ENCODE measurements at places on chromosomes 4 and X. TPM values are rescaled to one million over a fixed set of nuclear protein-coding genes. Genes with fewer than 3 reads are reported as not detected.

- H3K27me3 ChIP-seq, result no peaks in the 10 kb centered on the region
- peak; percentile 19 for DNase-seq
- H3K4me1 ChIP-seq, result peaks cover 7% of the 10 kb centered on the region
- peak overlapping the region; percentile 40 for H3K27ac ChIP-seq
Measured at GRCh38 chrX:9355739-9356138, 109.1 kb upstream of the TBL1X start.

GRCh38 chr4:43690116-43690515 is 758.5 kb downstream of the KCTD8 start:
- H3K27ac ChIP-seq, result no peak overlapping the region
- no peak overlapping the region for H3K4me3 ChIP-seq
- no peaks in the 10 kb centered on the region for H3K27me3 ChIP-seq

DNA sequence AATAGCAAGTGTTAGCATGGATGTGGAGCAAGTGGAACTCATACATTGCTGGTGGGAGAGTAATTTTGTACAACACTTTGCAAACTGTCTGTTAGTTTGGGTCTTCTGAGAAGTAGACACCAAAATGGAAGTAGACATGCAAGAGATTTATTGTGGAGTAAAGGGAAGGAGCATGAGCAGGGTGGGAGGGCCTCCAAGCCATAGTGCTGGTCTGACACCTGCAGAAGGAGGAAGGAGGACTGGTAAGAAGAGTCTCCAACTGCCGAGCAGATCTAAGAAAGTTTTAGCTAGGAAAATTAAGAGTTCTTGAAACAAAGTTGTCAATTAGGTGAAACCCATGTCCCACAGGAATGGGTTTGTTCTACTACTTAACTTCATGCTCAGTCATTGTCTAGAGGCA is 64.0 kb upstream of the DDIT4L start:
- no peak for DNase-seq
- no peaks in the 10 kb centered on the region for H3K27me3 ChIP-seq
- no peak overlapping the region for H3K27ac ChIP-seq
- no peaks in the 10 kb centered on the region for H3K36me3 ChIP-seq

- H3K27me3 ChIP-seq, result no peaks in the 10 kb centered on the region
- H3K27ac ChIP-seq, result no peak overlapping the region
- H3K4me3 ChIP-seq, result no peak overlapping the region
- no peaks in the 10 kb centered on the region for H3K36me3 ChIP-seq
- DNase-seq, result no peak
- no peaks in the 10 kb centered on the region for H3K4me1 ChIP-seq
Measured at GRCh38 chrX:39458779-39459178, 639.0 kb downstream of the BCOR start.

- H3K4me1 ChIP-seq, result peaks cover 10% of the 10 kb centered on the region
- no peak overlapping the region for H3K4me3 ChIP-seq
- H3K27ac ChIP-seq, result no peak overlapping the region
- no peaks in the 10 kb centered on the region for H3K36me3 ChIP-seq
- H3K27me3 ChIP-seq, result no peaks in the 10 kb centered on the region
- peak; percentile 71 for DNase-seq
Measured at GRCh38 chr4:30769093-30769492, 48.9 kb downstream of the PCDH7 start.

DNA sequence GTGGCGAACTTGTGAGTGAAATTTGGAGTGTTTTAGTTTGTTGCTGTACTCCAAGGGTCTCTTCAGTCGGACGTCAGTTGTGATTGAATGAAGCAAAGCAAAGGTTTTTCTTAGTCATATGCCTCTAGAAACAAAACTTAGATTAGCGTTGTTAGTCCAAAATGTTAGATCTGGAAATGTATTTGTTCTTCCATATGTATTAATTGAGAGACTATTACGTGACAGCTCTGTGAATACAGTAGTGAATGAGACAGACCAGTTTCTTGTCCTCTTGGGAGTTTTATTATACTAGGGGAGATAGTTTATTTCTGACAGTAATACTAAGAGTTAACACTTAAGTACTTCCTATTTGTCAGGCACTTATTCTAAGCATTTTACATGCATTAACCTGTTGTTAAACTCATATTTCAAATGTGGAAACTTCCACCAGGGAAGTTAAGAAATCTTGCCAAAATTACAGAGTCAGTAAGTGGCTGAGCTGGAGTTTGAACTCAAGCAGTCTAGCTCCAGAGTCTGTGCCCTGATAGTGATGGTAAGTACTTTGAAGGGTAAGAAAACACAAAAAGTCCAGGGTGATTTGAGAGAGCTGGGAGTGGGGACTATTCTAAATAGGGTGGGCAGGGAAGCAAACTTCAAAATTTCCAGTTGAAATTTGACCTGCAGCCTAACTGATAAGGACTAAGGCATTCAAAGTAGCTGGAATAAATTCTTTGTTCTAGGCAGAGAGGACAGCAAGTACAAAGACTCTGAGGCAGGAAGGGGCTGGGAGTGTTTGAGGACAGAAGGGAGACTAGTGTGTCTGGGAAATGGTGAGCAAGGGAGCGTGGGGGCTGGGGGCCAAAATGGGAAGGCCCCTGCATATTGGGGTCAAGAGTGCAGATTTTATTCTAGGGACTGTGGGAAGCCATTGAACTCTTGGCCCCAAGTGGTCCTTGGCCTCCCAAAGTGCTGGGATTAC is 17.0 kb downstream of the ADD1 start:
- no peak overlapping the region for H3K4me3 ChIP-seq
- peak overlapping the region; percentile 72 for H3K27ac ChIP-seq
- peaks cover 95% of the 10 kb centered on the region for H3K4me1 ChIP-seq
- no peaks in the 10 kb centered on the region for H3K36me3 ChIP-seq
- no peaks in the 10 kb centered on the region for H3K27me3 ChIP-seq

- no peak overlapping the region for H3K4me3 ChIP-seq
- H3K27ac ChIP-seq, result no peak overlapping the region
- H3K4me1 ChIP-seq, result no peaks in the 10 kb centered on the region
- no peaks in the 10 kb centered on the region for H3K27me3 ChIP-seq
Measured at GRCh38 chr4:108906866-108907367, 144.1 kb upstream of the ETNPPL start.

DNA sequence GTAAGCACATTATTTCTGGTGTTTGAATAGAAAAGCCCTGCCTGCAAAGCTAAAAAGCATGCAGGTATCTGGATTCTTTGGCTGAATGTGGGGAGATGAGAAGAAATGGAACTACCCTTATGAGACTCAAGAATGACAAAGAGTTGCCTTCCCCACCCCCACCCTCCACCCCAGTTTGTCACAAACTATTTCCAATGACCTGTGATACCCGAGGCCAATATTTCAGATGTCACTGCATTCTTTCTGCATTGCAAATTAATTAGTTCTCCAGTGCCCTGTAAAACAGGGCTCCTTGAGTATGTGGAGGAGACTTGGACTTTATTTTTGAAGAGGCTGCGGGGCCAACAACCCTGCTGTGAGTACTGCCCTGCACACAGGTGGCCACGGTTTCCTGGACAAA is 116.4 kb downstream of the ZNF827 start:
- no peak for DNase-seq
- H3K27me3 ChIP-seq, result no peaks in the 10 kb centered on the region
- no peaks in the 10 kb centered on the region for H3K4me1 ChIP-seq
- H3K4me3 ChIP-seq, result no peak overlapping the region

GRCh38 chrX:80879916-80880315 is 70.2 kb upstream of the BRWD3 start:
- H3K36me3 ChIP-seq, result no peaks in the 10 kb centered on the region
- H3K27ac ChIP-seq, result no peak overlapping the region
- H3K27me3 ChIP-seq, result no peaks in the 10 kb centered on the region
- no peak for DNase-seq

DNA sequence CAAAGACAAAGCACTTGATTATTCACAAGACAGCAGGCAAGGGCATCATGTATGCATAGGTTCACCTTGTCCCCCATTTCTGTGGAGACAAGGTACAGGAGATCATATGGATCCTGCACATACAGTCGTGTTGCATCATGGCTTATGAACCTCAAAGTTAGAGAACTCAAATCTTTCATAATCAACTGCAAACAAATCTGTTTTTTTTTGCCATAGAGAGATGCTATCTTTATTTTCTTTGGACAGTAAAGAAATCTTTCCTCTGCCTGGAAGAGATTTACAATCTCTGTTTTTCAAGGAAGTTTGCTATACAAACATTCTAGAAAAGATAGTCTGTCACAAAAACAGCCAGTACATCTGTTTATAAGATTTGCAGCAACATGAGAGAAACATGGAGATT is 578.8 kb downstream of the ANKRD50 start:
- no peak for DNase-seq
- H3K4me1 ChIP-seq, result no peaks in the 10 kb centered on the region
- no peaks in the 10 kb centered on the region for H3K36me3 ChIP-seq
- H3K4me3 ChIP-seq, result no peak overlapping the region

GRCh38 chr4:160592258-160592657 is 1489.4 kb downstream of the RAPGEF2 start:
- H3K27me3 ChIP-seq, result no peaks in the 10 kb centered on the region
- no peaks in the 10 kb centered on the region for H3K4me1 ChIP-seq

DNA sequence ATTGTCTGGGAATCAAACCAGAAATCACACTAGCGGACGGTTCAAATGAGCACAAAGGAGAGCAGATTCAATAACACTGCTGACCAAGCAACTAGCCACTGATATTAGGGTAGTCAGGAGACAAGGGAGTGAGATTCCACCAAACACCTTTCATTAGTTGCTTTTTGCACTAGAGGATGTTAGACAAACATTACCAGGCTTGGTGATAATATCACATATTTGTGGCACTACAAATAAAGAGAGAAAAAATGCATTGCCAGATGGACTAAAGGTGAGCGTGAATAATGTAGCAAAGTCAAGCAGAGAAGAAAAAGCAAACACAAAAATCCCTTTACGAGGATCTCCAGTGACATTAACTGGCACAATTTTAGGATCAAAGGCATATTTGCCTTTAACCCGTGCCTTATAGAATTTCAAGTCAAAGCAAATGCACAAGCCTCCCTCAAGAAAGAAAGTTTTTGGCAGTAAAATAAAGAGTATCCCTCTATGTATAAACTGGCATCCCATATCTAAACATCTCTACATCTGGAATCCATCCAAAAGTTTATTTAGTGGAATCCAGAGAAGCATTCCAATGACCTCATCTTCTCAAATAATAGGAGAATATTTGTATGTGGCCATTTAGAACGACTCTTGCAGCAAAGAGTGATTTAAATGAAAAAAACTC is 290.9 kb downstream of the KCTD8 start:
- no peak for DNase-seq
- no peak overlapping the region for H3K27ac ChIP-seq
- no peaks in the 10 kb centered on the region for H3K27me3 ChIP-seq
- no peaks in the 10 kb centered on the region for H3K36me3 ChIP-seq
- H3K4me3 ChIP-seq, result no peak overlapping the region

DNA sequence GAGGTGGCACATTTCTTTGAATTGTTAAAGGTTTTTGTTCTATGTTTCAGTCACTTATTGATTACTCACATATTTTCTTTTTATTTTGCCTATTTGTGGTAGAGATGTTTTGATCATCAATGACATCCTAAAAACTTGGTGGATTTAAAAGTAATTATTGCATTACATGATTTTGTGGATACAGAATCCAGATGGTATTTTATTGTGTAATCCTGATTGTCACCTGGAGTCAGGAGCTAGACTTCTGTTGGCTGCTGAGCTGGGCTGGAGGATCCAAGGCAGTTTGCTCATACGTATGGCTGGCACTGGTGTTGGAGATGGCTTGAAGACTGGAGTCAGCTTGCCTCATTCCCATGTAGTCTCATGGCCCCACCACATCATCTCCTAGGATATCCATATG is 1009.6 kb upstream of the PCDH7 start:
- H3K27ac ChIP-seq, result no peak overlapping the region
- H3K27me3 ChIP-seq, result no peaks in the 10 kb centered on the region
- no peak for DNase-seq
- H3K36me3 ChIP-seq, result no peaks in the 10 kb centered on the region
- no peak overlapping the region for H3K4me3 ChIP-seq

DNA sequence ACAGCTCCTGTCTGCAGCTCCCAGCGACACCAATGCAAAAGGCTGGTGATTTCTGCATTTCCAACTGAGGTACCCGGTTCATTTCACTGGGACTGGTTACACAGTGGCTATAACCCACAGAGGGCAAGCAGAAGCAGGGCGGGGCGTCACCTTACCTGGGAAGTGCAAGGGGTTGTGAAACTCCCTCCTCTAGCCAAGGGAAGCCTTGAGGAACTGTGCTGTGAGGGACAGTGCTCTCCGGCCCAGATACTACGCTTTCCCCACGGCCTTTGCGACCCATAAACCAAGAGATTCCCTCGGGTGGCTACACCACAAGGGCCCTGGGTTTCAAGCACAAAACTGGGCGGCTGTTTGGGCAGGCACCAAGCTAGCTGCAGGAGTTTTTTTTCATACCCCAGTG is 218.9 kb downstream of the PPP3CA start:
- H3K36me3 ChIP-seq, result no peaks in the 10 kb centered on the region
- H3K4me3 ChIP-seq, result no peak overlapping the region
- no peaks in the 10 kb centered on the region for H3K27me3 ChIP-seq
- DNase-seq, result no peak

DNA sequence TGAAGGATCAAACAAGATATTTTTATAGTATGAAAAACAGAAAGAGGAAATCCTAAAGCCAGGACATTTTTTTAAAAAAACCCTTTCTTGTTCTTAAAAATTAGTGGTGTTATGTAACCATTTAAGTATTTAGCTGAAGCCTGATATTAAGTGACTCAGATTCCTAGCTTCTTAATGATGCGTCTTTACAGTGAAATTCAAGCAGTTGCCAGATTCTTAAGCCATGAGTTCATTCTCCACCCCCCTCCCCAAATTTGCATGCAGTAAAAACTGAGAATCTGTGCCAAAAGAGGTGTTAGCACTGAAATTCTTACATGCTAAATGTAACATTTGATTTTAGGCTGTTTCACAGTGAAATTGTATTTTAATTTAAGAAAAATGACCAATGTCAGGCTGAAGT is 180.8 kb downstream of the RAPGEF2 start:
- DNase-seq, result no peak
- H3K27ac ChIP-seq, result no peak overlapping the region
- H3K36me3 ChIP-seq, result no peaks in the 10 kb centered on the region
- H3K4me3 ChIP-seq, result no peak overlapping the region

DNA sequence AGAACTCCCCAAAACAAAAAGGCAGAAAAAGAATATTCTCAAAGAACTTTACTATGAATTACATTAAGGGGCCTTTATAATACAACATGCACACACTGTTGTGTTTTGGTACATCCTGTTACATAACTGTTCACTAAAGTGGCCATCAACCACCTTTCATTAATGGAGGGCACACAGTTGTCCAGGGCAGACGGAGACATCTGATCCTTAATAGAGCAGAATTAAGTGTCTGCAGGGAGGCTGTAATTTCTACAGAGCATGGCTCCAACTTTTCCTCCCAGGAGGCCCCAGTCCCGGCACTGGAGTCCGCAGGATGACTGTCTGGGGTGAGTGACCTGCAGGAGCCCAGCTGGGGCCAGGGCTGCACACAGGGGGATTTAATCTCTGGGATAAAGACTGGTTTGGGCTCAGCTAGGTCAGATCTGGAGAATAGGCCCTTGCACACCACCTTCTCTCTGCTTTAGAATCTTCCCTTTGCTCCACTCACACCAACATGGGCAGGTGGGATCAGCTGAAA is 233.4 kb downstream of the MAML3 start:
- peaks cover 12% of the 10 kb centered on the region for H3K4me1 ChIP-seq
- peak overlapping the region; percentile 61 for H3K27ac ChIP-seq
- H3K36me3 ChIP-seq, result no peaks in the 10 kb centered on the region
- H3K4me3 ChIP-seq, result no peak overlapping the region

Gene SPANXN4
- not detected for total RNA-seq

Gene ACE2
- not detected for total RNA-seq

Gene SEC24B
- total RNA-seq, result 32.6 TPM

Gene ADRA2C
- total RNA-seq, result 25.4 TPM

Gene GLA
- 31.0 TPM for total RNA-seq

Gene PLXNB3
- 0.68 TPM for total RNA-seq

Gene STS
- total RNA-seq, result 8.1 TPM

Gene OPN1MW2
- total RNA-seq, result not detected

Gene TADA2B
- total RNA-seq, result 28.2 TPM

Gene REELD1
- total RNA-seq, result 1.1 TPM

Gene FAM149A
- total RNA-seq, result 3.5 TPM

Measured in spleen (tissue), 13 donors.